ENCODE measurements at places on chromosomes 7 and 10. TPM values are rescaled to one million over a fixed set of nuclear protein-coding genes. Genes with fewer than 3 reads are reported as not detected.
A peak's percentile ranks its signal among the peaks of the same experiment; 100 is the strongest.

DNA sequence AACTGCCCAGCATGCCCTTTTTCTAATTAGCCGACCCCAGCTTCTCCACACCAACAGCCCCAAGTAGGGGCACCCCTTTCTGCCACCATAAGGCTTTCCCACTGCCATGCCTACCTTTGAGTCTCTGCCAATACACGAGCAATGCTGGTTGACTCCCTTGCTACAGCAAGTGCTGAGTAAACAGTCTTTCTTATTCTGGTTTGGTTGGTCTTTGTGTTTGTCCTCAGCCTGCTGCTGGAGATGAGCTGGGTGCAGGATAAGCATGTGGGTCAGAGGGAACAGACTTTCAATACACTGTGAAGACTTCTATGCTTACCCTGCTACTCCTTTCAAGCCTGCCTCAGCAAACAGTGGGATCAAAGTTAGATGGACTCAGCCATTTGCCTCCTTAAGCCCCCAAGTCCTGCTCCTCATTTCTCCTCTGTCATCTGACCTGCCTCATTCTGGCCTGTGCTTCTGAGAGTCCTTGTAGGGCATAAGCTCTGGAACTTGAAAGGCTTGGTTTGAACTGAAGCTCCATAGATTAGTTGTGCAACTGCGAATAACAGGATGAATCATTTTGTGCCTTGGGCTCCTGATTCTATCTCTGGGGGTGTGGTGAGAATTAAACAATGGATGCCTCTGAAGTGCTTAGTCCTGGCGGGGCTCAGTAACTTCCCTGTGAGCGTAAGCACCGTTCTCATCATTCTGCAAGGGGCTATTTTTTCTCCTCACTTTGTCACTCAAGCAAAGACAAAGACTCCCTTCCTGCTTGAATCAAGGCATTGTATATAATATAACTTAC, 533.8 kb upstream of the DPP6 start:
- DNase-seq, result no peak

DNA sequence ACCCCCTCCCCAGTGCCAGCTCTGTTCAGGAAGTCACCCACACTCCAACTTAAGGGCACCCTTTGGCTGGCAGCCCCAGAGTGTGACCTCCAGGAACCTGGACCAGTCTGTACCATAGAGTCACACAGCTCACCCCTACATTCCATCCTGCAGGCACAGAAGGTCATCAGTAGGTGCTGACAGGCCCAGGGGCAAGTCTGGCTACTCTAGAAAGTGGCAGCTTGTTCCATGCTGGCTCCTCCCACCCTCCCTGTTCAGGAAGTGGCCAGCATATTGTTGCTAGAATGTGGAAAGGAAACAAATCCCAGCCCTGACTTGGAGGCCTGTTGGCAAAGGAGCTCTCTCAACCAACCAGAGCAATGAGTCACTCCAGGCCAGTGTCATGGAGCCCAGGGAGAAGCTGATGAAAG, 3.2 kb upstream of the NCOA4 start:
- DNase-seq, result no peak

- DNase-seq, result no peak
Measured at GRCh38 chr7:155807065-155807671, 5.1 kb downstream of the SHH start.

GRCh38 chr10:54962134-54962900, 161.3 kb upstream of the PCDH15 start:
- DNase-seq, result no peak

GRCh38 chr7:128934361-128935341, 3.1 kb upstream of the IRF5 start:
- no peak for DNase-seq

DNA sequence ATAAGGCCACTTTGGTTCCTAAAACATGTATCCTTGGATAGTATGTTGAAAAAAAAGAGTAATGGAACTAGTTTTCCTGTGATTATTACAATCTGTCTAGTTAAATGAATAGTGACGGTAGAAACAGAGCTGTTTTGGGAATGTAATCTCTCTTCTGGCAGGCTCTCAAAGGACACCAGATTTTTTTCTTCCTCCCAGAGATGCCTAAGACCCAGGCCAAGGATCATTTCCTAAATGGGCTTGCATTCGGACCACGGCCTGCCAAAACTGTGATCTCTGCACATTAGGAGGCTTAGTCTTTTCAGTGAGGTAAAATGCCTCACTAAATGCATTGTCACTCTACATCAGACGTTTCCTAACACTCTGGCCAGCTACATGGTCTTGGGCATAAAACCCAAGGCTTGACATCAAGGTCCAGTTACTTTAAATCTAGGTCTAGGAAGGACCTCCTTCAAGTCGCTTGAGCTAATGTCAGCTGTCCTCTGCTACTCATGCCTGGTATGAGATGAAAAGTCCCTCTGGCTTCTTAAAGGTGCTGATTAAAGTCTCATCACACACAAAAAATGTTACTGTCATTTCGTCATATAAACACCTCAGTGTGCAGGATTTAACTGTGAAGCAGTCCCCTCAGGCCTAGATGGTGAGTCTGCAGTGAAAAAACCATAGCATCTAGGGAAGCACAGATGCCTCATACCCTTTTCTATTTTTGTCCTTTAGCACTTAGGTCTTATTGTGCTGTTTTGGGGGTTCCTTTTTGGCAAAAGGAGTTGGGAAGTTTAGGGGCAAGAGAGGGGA, 47.7 kb downstream of the DLD start:
- no peak for DNase-seq

DNA sequence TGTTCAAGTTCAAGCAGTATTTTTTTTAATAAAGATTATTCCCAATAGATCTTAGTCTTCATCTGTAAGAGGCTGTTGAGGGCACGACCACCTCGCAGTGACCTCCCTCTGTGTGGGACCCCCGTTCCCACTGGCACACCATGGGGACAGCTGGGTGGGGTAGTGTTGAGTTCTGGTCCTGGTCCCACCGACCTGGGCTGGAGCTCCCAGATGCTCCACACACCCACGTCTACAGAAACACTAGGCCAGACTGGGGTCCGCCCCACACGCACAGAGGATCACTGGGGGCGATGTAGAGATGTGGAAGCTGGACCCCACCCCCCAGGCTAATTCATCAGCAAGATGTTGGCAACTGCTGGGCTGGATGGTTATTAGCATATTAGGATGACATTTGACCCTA, 623.6 kb downstream of the PTPRN2 start:
- DNase-seq, result no peak

GRCh38 chr7:516606-517456, 2.8 kb downstream of the PDGFA start:
- peak; percentile 66 for DNase-seq

- no peak for DNase-seq
Measured at GRCh38 chr10:79292891-79293746, 54.1 kb upstream of the PPIF start.

GRCh38 chr7:132450188-132450587, 126.1 kb downstream of the PLXNA4 start:
- DNase-seq, result no peak

- no peak for DNase-seq
Measured at GRCh38 chr7:101173752-101174244, 6.3 kb downstream of the NAT16 start.

PWWP2B gene
- total RNA-seq, result 5.8 TPM

DLX6 gene
- not detected for total RNA-seq

GRCh38 chr10:101682172-101682825, 12.7 kb downstream of the FBXW4 start:
- DNase-seq, result no peak

GRCh38 chr7:149795126-149795525, 21.7 kb upstream of the ZNF467 start:
- DNase-seq, result no peak

LLCFC1 gene
- total RNA-seq, result not detected

DNA sequence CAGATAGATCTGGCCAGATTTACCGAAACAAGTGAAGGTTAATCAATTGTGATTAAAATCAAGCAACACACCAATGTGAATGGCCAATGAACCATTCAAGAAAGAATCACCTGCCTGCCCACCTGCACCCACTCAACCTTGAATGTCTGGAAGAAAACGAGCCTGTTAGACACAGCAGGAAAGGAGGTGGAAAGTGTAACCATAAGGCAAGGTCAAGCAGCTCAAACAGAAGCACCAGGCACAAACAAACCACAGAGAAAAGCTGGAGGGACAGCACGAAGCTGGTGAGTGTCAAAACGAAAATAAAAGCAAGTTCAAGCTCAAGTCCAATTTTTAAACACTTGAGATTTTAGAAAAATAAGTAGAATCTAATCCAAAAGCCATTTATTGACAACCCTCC, 64.9 kb downstream of the STEAP1B start:
- DNase-seq, result no peak

LIPF gene
- total RNA-seq, result not detected

PDZD7 gene
- 0.13 TPM for total RNA-seq

DNA sequence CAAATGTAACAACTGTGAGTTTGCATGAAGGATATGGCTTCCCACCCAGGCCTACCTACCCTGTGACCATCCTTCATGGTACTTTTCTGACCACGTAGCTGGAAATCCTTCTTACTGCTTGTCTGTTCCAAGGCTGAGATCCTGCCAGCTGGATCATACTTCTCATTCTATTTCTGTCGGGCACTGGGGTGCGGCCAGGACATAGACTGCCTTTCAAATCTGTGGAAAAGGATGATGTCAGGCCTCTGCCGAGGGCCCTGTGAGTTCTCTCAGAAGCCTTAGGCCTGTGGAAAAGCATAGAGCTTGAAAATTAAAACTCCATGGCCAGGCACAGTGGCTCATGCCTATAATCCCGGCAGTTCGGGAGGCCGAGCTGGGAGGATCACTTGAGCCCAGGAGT, 10.0 kb downstream of the VWC2 start:
- no peak for DNase-seq

DNA sequence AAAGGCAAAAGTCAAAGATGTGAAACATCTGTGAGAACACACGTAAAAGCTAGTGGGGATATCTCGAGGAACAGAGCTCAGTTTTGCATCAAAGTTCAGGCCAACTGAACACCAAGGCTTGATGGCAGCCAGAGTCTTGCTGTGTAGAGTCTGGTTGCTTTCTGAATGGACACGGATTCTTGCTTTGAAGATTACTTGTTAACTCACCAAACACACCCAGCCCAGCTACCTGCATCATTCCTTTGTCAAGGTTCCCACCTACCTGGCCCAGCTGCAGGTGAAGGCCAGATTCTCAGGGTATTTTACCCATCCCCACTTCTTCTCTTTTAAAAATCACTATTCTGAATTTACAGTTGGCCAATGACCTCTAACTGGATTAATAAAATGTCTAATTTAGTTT, 174.4 kb upstream of the PHYHIPL start:
- DNase-seq, result no peak

WNT16 gene
- not detected for total RNA-seq

DNA sequence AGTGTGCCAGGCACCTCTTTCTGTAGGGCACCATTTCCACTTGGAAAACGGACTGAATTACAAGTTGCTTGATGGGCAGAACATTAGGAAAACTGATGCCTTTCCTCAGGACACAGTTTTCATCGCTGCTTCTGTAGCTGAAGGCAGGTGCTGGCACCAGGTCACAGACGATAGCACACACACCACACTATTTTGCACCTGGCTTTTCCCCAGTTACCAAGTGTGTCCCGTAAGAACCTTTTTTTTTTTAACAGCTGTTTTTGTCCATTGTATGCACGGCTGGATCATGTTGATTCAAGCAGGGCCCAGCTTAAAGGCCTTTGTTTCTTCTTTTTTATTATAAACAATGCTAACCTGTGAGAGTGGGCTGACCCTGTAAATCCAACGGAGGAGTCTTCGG, 1.3 kb upstream of the GET4 start:
- DNase-seq, result no peak

GRCh38 chr7:124276005-124276622, 243.2 kb upstream of the TMEM229A start:
- no peak for DNase-seq

- no peak for DNase-seq
Measured at GRCh38 chr7:94439893-94440381, 45.2 kb downstream of the COL1A2 start.

PPP3CB gene
- 10.7 TPM for total RNA-seq

DNA sequence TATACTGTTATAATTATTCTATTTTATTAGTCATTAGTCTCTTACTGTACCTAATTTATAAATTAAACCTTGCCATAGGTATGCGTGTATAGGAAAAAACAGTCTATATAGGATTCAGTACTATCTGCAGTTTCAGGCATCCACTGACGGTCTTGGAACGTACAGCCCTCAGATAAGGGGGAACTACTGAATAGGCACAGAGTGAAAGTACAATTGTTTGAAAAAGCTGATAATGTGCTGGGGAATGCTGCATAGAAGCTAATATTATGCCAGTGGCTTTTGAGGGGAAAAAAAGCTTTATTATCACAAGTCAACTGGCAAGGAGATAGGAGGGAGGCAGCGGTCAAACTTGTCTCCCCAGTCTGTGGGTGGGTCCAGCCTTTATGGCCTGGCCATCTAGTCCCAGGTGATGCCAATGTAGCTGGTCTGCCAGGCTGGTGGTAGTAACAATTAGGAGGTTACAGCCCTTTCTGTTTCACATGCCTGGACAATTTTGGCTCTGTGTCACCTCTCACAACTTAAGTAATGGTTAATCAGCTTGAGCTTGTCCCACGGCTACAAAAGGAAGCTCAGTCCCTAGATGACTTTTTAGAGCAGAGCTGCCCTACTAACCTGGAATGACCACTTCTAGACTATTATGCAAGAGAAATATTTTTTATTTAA, 8.3 kb upstream of the FMC1 start:
- no peak for DNase-seq

TACC2 gene
- 21.5 TPM for total RNA-seq

- no peak for DNase-seq
Measured at GRCh38 chr7:155468785-155469148, 10.8 kb downstream of the EN2 start.

DNA sequence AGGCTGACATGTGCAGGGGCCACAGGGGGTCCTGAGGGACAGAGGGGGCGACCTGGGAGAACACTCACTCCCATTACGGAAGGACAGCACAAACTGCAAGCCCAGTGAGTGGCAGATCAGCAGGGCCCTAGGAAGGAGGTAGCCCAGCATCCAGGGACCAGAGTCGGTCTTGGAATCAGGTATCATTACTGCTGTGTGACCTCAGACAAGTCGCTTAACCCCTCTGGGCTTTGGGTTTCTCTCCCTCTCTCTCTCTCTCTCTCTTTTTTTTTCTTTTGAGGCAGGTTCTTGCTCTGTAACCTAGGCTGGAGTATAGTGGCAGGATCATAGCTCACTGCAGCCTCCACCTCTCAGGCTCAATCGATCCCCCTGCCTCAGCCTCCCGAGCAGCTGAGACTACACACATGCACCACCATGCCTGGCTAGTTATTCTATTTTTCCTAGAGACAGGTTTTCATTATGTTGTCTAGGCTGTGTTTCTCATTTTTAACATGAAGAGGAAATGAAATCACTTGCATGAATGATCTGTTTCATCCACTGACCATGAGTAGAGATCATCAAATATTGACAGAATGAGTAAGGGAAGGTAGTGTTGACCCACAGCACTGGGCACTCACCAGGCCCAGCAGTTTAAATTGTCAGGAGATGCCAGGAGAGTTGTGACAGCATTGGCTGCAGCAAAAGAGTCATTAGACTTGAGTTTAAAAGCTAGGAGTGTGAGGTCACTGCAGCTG, 49.4 kb downstream of the BUB3 start:
- DNase-seq, result peak; percentile 76
